ENCODE measurements at places on chromosomes 2 and 18. TPM values are rescaled to one million over a fixed set of nuclear protein-coding genes. Genes with fewer than 3 reads are reported as not detected.

LYG2 gene
- total RNA-seq, result not detected

RBKS gene
- 1.4 TPM for total RNA-seq

NYAP2 gene
- total RNA-seq, result not detected

MC2R gene
- not detected for total RNA-seq

STK11IP gene
- 17.9 TPM for total RNA-seq
